ENCODE measurements at places on chromosomes 6 and 20. TPM values are rescaled to one million over a fixed set of nuclear protein-coding genes. Genes with fewer than 3 reads are reported as not detected.

GRCh38 chr20:36736451-36737182 is 9.3 kb downstream of the NDRG3 start:
- no peak for DNase-seq

ERVFRD-1 gene
- 0.09 TPM for total RNA-seq

DNA sequence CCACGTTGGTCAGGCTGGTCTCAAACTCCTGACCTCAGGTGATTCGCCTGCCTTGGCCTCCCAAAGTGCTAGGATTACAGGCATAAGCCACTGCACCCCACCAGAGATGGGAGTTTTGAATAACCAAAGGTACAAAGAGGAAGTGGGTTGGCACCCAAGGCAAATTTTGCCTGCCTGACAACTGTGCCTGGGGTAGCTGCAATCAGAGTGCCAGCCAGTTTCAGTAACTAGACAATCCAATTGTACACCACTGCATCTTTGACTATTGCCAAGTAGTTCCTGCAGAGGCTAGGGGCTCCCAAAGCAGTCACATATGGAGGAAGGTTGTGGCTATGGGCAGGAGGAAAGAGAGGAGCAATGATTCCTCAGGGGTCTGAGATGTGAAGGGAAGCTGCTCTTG is 16.6 kb downstream of the ZC3H12D start:
- no peak for DNase-seq

GRCh38 chr6:157211603-157212455 is 111.5 kb downstream of the TMEM242 start:
- no peak for DNase-seq

ISM1 gene
- total RNA-seq, result 2.2 TPM

Measured in left cardiac atrium (tissue), 4 donors.